Muscle of back (tissue), 13 donors: ENCODE measurements at places on chromosomes 6 and 20. TPM values are rescaled to one million over a fixed set of nuclear protein-coding genes. Genes with fewer than 3 reads are reported as not detected.

- no peak for DNase-seq
These were observed 31.2 kb downstream of the TREML1 start for GRCh38 chr6:41122918-41123317.

SLC35D3 gene
- polyA plus RNA-seq: 0.22 TPM

DNA sequence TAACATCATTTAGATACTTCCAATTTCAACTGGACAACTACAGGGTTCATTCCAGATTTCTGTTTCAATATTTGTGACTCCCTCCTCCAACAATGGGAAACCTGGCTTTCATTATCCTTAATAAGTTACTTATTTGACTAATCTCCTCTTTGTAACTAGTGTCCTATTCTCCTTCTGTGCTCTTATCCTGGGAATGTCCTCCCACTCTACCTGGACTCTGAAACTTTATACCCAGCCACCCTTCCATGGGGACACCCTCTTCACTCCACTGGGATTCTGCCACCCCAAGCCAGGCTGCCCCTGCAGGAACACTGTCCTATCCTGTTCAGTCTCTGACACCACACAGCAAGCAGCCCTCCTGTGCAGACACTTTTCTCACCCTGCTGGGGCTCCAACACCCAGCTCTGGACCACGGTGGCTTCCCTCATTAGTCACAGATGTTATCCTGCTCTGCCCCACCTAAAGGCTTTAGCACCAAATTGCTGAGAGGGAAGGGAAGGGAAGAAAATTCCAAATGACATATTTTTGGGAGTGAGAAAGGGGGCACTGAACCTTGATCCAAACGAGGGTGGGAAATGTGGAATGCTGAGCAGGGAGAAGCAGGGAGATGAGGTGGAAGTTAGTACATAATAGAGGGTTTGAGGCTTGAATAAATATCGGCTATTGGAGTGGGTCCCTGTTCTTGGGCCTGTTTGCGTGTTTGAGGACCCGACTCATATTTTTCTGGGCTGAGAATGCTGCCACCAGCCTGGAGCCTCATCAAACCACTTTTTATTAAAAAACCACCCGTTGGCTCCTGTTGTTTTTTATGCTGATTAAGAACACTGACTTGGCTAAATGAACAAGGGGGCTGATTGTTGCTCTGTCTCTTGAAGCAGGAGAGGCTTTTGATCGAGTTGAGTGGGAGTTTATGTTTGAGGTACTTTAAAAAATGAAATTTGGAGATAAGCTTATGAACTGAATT lies 54.0 kb upstream of the AKIRIN2 start:
- DNase-seq: no peak

C6orf163 gene
- polyA plus RNA-seq: 2.0 TPM

- DNase-seq: no peak
These were observed 751.1 kb downstream of the HACE1 start for GRCh38 chr6:104108634-104109033.

GRCh38 chr20:24657196-24657595 lies 187.8 kb downstream of the SYNDIG1 start:
- DNase-seq: no peak

- DNase-seq: no peak
These were observed 27.7 kb downstream of the PTGIS start for GRCh38 chr20:49540232-49540620.
